C1 segment of cervical spinal cord (tissue), 14 donors: ENCODE measurements at places on chromosomes 5 and 9.

- peak; percentile 36 for DNase-seq
Observed at GRCh38 chr5:143229896-143230675, 173.4 kb downstream of the NR3C1 start.

GRCh38 chr5:76029739-76030138 is 53.4 kb upstream of the SV2C start:
- no peak for DNase-seq

DNA sequence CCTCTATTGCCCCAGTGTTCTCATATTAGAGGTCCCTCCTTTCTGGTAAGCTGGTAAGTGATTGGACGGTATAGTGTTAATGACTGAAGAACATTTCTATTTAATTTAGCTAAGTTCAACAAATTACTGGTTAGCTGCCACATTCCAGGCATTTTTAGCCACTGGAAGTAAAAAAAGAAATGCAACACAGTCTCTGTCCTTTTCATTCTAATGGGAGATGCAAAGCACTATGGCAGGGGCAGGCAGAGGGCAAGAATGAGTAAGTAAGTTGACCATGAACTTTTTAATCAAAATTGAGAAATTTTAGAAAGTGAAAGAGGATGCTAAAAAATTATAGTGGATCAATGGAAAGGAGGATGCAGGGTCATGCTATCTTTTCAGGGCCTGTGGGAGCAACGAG is 137.4 kb downstream of the GPBP1 start:
- no peak for DNase-seq

DNA sequence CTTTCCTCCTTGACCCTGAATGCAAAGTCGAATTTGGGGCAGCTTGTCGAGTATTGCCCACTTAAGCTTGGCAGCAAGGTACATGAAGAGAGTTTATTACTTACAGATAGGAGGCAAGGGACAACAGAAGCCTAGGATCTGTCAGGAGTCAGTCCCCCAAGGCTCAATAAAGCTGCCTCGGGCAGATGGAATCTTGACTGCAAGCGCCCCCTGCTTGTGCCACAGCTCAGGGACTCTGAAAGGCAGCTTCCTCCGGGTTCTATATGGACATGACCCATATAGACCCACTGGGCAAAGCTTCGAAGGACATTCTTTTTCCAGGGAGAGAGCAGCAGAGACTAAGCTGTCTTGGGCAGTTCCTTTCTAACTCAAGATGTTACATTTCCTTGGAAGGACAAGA is 971.5 kb downstream of the EFNA5 start:
- no peak for DNase-seq

- no peak for DNase-seq
Observed at GRCh38 chr5:167280111-167280510, 1011.3 kb upstream of the WWC1 start.

GRCh38 chr9:136231478-136232297 is 13.9 kb downstream of the QSOX2 start:
- no peak for DNase-seq

DNA sequence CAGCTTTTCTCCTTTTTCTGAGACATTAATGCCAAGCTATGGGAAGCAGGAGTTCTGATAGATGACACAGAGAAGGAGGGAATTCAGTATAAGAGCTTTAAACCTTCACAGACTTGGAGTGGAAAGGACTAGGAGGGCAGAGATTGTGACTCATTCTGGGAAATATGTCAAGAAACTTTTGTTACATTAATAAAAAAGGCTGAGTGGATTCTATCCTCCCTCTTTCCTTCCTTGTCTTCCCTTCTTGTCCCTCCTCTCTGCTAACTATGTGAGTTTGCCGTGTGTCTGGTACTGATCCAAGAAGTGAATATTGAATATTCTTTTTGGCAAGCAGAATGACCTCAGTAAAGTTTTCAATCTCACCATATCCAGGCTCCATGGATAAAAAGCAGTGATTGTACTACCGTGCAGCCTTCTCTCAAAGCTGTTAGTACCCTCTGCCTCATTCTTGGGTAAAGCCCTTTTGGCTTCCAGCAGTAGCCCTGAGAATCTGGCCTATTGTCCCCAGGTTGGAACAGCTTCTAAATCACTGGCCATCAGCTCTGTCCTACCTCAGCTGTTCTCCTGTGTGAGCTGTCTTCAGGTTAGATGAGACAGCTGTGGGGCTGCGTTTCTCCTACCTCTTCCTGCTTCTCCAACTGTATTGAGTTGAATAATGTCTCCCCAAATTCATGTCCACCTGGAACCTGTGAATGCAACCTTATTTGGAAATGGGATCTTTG is 73.9 kb downstream of the ATG10 start:
- no peak for DNase-seq

DNA sequence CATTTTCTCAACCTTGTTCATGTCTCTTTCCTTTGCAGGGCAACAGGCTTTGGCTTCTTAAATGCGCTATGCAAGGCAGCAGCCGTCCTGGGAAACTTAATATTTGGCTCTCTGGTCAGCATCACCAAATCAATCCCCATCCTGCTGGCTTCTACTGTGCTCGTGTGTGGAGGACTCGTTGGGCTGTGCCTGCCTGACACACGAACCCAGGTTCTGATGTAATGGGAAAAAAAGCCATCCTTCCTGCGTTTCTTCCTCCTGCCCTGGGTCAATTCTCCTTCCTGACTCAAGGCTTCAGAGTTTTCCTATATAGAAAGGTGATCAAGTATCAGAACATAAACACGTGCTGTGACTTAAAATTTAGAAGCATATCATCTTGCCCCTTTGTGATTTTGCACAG is 77.8 kb upstream of the IQGAP2 start:
- no peak for DNase-seq

- DNase-seq: no peak
Observed at GRCh38 chr5:77893225-77893860, 117.2 kb upstream of the TBCA start.

GRCh38 chr9:16787724-16788123 is 82.7 kb downstream of the BNC2 start:
- DNase-seq: no peak

GRCh38 chr5:6326776-6327175 is 51.6 kb downstream of the MED10 start:
- no peak for DNase-seq

DNA sequence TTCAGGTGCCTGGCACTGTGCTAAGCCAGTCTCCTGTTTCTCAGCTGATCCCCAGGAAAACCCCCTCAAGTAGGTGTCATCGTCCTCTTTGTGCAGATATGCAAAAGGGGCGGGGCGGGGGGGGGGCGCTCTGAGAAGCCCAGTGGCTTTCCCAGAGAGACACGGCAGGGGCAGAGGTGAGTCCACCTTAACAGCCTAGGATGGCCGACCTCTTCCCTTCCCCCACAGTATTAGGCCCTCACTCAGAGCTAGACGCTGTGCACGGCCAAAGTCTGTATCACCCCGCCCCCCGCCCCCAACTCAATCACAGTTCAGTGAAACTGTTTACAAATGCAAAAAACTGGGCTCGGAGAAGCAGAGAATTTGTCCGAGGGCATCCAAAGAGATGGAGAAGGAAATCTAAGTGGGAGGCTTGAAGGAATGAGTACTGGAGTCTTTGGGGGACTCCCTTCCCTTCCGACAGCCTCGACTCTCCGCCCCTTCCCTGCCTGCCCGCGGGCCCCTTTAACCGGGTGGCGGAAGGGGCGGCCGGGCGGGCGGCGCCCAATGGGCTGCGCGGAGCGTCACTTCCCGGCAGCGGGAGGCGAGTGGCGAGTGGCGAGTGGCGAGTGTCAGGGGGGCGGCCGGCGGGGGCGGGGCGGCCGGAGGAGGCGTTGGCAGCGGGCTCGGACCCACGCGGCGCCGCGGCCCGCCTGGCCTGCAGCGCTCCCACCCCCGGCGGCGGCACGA is at the start of gene ERGIC1:
Gene ERGIC1 (plus strand): TSS at position 566 of the 729 bp plus-strand sequence. CDS start 163 bp downstream, at position 729.
- DNase-seq: peak; percentile 83
